ENCODE measurements at places on chromosomes 3 and 15.

DNA sequence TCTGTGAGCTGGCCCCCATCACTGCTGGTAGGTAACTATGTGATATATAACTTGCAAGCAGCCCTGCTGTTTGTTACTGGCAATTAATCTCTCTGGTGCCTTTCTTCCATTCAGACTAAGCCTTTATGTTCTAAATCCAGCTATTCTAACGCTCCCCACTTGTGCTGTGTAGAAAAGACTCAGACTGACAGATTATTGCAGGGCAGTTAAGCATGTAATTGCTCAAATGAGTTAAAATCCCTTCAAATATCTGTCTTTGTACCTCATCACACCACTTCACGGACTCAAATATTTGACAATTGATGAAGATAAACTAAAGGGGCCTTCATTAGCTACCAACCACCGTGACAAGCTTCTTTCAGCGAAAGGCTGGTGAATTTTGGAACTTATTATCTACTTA, 416.2 kb downstream of the NR2F2 start:
- DNase-seq, result no peak

DNA sequence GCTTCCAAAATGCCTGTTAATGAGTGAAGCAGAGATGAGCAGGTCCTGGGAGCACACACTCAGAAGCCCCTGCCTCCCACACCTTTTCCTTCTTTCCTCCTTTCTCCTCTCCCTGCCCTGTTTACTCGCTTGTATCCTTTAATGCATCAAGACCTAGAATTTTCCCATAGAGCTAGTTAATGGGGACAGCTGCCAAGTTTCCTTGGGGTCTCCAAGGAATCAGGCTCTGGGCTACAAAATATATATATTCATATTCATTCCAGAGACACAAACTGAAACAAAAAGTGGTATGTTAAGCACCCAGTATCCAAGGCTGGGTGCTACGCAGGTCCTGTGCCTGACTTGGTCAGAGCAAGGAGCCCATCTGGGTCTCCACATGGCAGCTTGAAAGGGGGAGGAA, 235.6 kb downstream of the MYRIP start:
- no peak for DNase-seq

DNA sequence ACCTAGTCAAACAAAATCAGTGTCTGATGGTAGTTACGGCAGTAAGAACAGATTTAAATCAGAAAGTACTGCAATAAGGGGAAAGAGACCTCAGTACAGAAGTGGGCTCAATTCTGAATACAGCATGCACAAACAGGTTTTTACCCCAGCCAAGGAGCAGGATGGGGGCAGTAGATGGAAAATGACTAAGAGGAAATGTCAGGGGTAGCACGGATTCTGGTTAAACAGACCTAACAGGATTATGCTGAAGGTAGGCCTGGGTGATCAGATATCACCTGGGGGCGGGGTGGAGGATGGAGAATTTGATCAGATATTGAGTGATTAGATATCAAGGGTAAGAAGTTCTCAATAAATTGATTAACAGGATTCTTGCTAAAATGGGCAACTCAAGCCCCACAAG, 19.0 kb downstream of the MESD start:
- DNase-seq, result no peak

- no peak for DNase-seq
Measured at GRCh38 chr3:158205994-158206393, 96.1 kb downstream of the RSRC1 start.

- DNase-seq, result no peak
Measured at GRCh38 chr15:28881170-28881569, 4.6 kb upstream of the APBA2 start.

- no peak for DNase-seq
Measured at GRCh38 chr3:60758831-60759230, 492.4 kb downstream of the FHIT start.

GRCh38 chr15:46110755-46111154, 475.9 kb downstream of the SQOR start:
- DNase-seq, result no peak

DNA sequence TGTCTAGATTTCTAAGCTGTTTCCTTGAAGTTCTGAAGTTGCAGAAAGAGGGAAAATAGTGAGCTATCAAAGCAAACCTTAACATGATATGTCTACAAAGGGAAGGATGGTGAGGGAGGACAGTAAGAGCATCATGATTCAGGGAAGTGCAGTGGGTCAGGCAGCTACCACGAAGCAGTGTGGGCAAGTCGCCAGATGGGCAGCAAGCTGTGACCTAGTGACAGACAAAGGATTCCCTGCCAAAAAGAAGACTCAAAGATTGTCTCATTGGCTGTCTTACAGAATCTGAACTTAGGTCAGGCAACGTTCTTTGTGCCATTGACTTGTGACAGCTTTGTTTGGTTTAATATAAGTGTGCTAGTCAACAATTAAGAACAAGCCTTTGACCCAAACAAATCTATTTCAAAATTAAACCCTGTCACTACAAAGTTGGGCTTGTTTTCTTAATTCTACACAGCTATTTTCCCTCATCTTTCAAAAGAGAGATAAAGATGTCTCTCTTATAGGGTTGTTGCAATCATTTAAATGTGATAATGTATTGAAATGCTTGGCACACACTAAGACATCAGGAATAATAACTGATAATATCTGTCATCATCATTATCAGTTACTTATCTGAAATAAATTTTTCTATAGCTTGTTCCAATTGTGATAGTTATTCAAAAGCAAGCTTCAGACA, 153.3 kb downstream of the ECT2 start:
- DNase-seq, result no peak

GRCh38 chr3:48466386-48467109, 20.0 kb downstream of the ATRIP start:
- DNase-seq, result no peak

DNA sequence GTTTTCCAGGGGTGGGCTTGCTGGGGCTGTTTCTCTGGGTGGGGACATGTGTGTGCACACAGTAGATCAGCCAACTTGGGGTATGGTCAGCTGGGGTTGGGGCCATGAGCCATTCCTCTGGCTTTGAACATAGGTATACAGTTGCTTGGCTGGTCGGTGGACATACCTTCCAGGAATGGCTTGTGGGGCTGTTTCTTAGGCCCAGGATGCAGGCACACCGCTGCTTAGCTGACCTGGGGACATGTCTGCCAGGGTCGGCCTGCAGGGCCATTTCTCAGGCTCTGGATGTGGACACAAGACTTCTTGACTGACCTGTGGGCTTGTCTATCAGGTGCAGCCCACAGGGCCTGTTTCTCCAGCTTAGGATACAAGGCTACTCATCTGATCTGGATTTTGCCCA, 130.6 kb downstream of the DOCK3 start:
- no peak for DNase-seq

- DNase-seq, result no peak
Measured at GRCh38 chr3:156750191-156750873, 75.8 kb upstream of the LEKR1 start.

DNA sequence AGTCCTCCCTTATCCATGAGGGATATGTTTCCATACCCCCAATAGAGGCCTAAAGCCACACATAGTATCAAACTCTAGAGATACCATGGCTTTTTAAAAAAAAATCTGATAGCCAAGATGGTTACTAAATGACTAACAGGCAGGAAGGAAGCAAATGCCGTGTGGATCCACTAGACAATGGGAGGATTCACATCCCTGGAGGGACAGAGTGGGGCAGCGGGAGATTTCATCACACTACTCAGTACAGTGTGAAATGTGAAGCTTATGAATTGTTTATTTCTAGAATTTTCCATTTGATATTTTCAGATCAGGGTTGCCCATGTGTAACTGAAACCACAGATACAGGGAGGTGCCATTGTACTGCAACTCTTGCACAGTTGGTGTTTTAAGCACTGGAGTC, 826.6 kb downstream of the SQOR start:
- DNase-seq, result no peak

DNA sequence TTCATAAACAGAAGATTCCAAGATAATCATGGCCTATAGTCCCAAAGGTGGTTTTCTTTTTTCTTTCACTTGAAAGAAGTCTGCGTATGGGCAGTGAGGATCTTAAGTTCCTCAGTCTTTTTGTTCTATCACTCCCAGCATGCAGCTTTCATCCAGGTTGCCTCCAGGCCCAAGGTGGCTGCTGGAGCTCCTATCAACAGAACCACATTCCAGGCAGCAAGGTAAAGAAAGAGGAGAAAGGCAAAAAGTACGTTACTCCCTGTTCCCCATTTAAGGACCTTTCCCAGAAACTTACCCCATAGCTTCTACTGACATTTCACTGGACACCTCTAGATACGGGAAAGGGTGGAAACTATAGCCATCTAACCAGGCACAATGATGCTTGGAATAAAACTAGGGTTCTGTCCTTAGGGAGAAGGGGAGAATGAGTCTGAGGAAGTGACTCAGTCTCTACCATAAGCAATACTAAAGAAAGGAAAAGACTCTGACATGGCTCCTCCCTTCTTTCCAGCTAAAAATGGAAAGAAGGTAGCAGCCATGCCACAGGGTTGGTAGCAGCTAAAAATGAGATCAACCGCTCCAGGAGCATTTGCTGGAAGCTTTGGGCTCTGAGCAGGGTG, 313.9 kb upstream of the NR2E3 start:
- DNase-seq, result no peak

- DNase-seq, result no peak
Measured at GRCh38 chr3:142931222-142931621, 32.3 kb downstream of the PAQR9 start.

GRCh38 chr3:45986303-45986982, 9.2 kb downstream of the FYCO1 start:
- peak; percentile 49 for DNase-seq

- DNase-seq, result no peak
Measured at GRCh38 chr3:110027446-110028080, 690.2 kb upstream of the DPPA4 start.

DNA sequence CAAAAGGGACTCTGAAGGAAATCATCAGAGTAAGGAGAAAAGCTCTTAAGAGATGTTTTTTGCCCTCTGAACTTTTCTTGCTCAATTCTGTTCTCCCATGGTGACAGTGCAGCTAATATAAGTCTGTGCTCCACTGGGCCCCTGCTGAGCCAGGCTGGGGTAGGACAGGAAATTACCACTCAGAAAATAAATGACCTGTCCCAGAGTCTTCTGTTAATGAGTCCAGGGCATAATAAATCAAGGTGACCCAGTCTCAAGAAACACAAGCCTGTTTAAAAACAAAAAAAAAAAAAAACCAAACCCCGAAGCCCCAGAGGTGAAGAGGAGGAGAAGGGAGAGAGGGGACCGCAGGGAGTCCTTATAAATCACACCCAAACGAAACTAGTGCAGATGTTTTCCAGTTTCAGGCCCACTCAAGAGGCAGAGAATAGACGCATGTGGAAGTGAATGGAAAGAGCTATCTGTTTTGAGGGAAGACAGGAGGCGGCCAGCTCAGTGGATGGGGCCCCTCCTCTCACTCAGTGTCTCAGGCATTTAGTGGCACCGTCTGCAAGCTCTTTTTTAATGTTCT, 59.8 kb upstream of the BOC start:
- DNase-seq, result peak; percentile 34

GRCh38 chr3:192001218-192001617, 540.3 kb downstream of the PYDC2 start:
- DNase-seq, result no peak

GRCh38 chr3:62260655-62261054, 112.7 kb downstream of the FEZF2 start:
- DNase-seq, result no peak

DNA sequence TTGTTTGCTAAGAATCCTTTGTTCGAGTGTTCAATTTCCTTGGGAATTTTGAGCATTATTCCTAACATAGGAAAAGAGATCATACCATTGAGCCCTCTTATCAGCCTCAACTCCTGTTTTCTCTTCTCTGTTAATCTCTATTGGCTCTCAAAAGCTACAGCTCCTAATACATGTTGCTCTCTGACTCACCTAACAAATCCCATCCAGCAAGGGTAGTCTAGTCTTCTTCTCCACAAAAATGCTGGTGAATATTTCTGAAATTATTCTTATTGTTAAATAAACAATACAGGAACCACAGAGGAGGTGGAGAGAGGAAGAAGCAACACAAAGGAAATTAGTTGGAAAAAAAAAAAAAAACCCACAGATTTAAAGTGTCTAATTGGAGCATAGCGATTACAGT, 325.8 kb upstream of the NAALADL2 start:
- DNase-seq, result no peak

GRCh38 chr3:138782755-138783154, 52.0 kb downstream of the PIK3CB start:
- DNase-seq, result no peak

- DNase-seq, result no peak
Measured at GRCh38 chr3:148128136-148128535, 569.6 kb upstream of the AGTR1 start.

DNA sequence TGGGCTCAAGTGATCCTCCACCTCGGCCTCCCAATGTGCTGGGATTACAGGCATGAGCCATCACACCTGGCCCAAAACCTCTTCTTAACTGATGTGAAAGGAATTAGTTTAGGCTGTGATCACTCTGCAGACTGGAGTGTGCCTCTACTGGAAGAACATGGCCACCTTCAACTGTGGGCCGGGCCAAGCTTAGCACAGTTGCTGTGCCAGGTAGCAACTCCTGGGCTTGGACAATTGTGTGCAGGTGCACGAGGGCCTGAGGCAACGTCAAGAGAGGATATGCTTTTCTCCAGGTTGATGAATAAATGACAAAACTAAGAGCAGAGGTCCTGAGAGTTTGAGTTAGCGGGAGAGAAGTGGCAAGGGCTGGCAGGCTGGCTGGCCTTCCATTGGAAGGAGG, 6.5 kb downstream of the FAH start:
- no peak for DNase-seq

- DNase-seq, result no peak
Measured at GRCh38 chr3:22159004-22159695, 408.1 kb upstream of the ZNF385D start.

DNA sequence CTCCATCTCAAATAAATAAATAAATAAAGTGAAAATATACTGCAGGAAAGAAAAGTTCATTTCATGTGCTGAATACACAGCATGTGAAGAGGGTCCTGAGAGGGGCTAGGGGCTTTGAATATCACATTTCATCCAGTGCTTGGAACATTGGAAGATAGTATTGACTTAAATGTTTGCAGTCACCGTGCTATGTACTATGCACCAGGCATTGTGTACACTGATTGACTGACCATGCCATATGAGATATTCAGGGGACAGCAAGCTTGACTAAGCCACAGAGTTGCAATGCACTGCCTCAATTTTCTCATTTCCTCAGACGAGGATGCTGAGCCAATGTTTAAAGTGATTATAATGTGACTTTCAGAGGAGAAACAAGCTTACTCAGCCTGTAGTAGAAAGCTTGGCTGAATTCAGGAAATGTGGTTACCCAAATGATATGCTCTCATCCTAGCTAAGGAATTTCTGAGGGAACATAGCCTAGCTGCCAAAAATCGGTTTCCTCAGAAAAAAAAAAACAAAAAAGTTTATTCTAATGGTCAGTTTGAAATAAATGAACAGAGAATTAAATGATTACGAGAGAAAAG, 557.9 kb downstream of the FGF12 start:
- DNase-seq, result no peak

DNA sequence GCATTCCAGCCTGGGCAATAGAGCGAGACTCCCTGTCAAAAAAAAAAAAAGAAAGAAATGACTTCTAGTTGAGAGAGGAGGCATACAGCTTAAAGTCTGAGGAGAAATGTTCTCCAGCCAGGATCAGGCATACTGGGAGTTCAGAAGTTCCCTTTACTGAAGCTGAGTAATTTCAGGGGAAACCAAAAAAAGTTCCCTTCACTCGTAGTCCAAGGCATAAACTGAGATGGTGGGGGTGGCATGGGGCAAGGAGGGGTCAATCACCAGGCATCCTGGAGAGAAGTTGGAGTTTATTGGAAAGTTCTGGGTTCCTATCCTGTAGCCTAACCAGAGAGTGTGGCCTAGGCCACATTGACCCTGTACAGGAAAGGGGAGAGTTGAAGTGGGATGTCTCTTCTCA, 5.9 kb downstream of the GPX1 start:
- no peak for DNase-seq
